H54 (cell line): ENCODE measurements at places on chromosomes 4 and X.

DNA sequence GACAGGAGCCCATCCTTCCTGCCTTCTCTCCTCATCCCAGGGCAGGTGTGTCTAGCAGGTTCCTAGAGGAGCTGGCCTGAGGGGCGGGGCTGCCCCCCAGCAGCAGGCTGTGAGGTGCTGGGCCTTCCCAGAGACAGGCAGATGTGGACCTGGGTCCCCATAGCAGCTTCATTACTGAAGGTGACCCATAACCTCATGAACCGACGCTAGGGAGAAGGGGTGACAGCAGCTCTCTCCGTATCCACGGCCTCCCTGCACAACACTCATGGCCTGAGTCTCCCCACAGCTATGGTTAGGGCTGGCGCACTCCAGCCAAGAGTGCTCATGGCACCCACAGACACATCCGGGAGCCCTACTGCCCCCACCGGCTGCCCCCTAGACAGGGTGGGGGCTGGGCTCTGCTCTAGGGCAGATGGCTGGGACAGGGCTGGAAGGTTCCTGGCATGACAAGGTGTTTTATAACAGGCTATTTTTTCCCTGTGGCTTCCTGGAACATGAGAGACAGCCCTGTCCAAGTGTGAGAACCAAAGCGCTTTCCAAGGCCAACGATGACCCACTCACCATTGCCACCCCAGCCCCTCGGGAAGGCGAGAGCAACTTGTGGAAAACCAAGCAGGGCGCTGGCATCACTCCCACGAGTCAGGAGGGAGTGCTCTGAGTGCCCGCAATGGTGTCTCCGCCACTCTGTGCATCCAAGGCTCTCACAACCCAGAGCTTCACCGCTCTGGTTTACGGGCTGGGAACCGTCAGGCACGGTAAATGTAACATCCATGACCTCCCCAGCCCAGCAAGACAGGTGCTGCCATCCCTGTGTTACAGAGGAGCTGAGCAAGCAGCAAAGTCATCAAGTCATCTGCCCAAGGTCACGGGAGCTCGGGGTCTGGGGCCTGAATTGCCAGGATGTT lies 59.8 kb downstream of the ACOX3 start:
- no peak for DNase-seq

- no peak for DNase-seq
Observed at GRCh38 chrX:45743081-45743533, 542.4 kb upstream of the DIPK2B start.

- no peak for DNase-seq
Observed at GRCh38 chrX:139815771-139816170, 107.8 kb upstream of the MCF2 start.

GRCh38 chrX:105910563-105911105 lies 88.3 kb downstream of the NRK start:
- no peak for DNase-seq

DNA sequence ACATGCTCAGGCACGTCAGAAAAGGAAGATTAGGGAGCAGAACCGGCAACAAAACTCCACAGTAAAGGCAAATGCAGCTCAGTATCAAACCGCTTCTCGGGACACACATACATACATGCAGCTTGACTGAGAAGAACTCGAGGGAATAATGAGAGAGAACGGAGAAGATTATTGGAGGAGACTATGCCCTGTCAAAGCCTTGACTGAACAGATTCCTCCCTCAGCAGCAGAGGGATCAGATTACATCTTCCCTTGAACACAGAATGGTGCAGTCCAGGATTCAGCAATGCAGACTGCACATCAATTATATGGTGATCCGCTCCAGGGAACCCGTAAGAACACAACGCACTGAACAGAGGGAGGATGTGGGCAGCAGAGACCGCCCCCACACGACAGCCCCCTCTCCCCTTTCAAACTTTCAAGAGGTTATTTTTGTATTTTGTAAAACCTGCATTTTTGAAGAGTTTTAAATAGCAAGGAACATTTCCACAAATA lies 183.2 kb downstream of the FBXW7 start:
- peak; percentile 2 for DNase-seq

- no peak for DNase-seq
Observed at GRCh38 chr4:84499624-84499982, 511 bp upstream of the NKX6-1 start.

DNA sequence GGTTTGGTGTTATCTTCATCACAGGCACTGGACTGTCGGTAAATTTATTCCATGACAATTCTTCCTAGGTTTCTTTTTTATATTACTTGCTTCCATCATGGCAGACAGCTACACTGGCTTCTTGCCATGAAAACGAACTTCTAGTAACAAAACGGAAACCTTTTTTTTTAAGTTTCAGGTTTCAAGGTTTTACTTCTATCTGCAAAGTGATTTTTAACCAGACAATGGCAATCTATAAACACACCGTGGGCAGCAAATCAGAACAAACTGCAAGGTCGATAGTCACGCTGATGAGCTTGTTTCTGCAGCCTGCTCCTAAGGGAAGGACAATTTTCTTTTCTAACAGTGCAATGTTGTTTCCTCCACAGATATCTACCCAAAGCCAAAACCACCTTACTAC lies 29.9 kb downstream of the XG start:
- no peak for DNase-seq

- no peak for DNase-seq
Observed at GRCh38 chr4:128298852-128299251, 11.2 kb upstream of the PGRMC2 start.

- DNase-seq = no peak
Observed at GRCh38 chrX:71653344-71653743, 14.0 kb upstream of the LOC101059915 start.

- no peak for DNase-seq
Observed at GRCh38 chr4:128686810-128687209, 122.7 kb upstream of the JADE1 start.

DNA sequence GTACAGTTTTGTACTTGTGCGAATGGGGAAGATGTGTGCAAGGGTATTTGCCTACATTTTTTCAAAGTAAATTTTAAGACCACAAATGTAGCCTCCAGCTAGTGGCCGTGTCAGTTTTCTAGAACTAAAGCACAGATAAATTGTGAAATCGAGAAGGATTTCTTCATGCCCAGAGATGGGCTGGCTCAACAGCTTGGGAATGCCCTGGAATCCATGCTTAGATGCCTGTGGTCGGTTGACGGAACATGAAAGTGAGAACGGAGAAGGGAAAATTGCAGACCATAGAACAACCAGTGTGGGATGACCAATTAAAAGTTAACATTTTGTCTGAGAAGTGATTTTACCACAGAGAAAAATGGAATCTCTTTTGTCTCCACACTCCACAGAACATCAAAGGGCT lies 73.2 kb upstream of the VCX2 start:
- no peak for DNase-seq
